ENCODE measurements at places on chromosomes 1 and 21.
A peak's percentile ranks its signal among the peaks of the same experiment; 100 is the strongest.

DNA sequence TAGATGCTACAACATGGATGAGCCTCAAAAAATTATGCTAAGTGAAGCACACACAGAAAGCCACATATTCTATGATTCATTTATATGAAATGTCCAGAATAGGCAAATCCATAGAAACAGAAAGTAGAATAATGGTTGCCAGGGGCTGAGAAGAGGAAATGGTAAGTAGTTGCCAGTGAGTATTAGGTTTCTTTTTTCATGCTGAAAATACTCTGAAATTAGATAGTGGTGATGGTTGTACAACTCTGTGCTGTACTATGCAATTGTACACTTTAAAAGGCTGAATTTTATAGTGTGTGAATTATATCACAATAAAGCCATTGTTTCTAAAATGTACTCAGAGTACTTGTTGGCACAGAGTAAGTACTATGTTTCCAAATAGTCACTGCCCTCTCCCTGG is 15.5 kb upstream of the GFI1 start:
- DNase-seq = no peak

GRCh38 chr1:145863282-145864018 is 4.6 kb upstream of the PIAS3 start:
- DNase-seq = no peak

GRCh38 chr1:114468047-114468446 is 43.0 kb downstream of the TRIM33 start:
- DNase-seq = no peak

GRCh38 chr1:170375082-170375723 is 156.8 kb upstream of the GORAB start:
- DNase-seq = no peak

GRCh38 chr1:117664314-117664713 is 58.5 kb downstream of the TENT5C start:
- peak; percentile 26 for DNase-seq

DNA sequence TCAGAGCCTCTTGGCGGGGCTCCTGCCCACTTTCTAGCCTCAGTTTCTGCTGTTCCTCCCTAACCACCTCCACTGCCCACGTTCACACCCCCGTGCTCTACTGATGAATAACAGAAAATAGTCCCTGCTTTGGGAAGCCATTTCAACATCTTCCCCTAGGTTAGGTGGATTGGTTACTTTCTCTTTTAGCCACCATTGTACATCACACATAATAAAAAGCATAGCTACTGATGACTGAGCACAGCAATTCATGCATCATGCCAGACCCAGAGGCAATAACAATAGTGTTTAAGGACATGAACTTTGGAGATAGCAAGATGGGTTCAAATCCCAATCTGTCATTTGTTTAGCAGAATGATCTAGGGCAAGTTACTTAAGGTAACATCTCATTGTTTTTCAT is 74.6 kb downstream of the COLGALT2 start:
- DNase-seq = no peak

DNA sequence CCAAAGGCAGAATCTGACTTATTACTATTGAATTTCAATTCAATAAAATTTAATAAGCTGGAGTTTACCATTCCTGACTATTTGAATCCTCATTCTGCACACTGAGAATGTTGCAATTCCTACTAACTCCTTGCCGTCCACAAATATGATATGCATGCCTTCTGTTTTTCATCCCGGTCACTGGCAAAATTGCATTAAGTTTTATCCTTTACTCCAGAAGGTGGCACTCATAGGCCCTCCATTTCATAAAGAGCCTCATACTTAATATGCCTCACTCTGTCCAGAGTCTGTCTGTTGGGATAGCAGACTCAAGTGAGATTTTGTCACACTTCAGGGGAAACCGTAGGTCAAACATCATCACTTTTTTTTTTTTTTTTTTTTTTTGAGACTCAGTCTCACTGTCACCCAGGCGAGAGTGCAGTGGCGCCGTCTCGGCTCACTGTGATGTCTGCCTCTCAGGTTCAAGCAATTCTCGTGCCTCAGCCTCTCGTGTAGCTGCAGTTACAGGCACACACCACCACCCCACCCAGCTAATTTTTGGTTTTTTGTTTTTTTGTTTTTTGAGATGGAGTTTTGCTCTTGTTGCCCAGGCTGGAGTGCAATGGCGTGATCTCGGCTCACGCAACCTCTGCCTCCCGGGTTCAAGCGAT is 27.3 kb downstream of the F11R start:
- DNase-seq = no peak

- DNase-seq = no peak
Measured at GRCh38 chr1:198161718-198162090, 4.9 kb downstream of the NEK7 start.

- DNase-seq = no peak
Measured at GRCh38 chr1:164614316-164614715, 55.3 kb downstream of the PBX1 start.

DNA sequence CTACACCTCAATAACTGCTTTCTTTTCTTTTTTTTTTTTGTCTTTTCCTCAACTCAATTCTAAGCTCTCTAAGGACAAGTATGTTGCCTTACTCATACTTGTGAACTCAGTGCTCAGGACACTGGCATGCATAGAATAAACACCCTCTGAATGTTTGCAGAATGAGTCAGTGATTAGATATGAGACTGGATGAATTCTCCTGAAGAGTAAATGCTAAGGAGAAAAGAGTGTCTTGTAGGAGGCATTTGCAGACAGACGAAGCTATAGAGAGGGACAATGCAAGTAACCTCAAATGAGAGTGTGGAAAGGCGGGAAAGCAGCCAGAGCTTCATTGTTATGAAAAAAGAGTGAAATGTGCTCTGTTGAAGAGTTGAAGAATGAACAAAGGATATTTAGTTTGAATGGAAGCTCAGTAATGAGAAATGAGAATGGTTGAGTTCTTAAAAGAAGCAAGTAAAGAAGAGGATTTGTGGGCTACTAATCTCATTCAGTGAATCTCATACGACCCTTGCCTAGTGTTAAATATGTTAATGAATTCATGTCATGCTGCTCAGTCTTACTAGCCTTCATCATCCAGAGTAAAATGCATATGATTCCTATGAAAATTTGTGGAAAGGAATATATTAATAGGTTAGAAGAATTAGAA is 166.1 kb upstream of the DPYD start:
- DNase-seq = no peak

DNA sequence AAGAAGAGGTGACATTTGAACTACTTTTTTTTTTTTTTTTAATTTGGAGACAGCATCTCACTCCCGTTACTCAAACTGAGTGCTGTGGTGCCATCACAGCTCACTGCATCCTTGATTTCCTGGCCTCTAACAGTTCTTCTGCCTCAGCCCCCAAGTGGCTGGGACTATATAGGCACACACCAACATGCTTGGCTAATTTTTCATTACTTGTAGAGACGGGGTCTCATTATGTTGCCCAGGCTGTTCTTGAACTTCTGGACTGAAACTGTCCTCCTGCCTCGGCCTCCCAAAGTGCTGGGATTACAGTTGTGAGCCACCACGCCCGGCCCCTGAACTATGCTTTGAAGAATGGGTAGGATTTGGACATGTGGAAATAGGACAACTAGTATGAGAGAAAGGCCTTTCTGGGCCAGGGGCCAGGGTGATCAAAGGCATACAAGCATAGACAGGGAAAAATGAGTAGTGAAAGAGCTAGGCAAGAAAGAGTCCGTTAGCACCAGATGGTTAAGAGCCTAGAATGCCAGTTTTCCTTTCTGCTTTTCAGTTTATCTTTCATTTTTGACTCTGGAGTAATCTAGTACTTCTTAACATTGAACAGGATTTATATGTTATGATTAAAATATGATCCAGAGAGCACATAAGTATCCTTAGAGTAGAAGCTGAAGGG is 6.3 kb downstream of the RABGAP1L start:
- no peak for DNase-seq

DNA sequence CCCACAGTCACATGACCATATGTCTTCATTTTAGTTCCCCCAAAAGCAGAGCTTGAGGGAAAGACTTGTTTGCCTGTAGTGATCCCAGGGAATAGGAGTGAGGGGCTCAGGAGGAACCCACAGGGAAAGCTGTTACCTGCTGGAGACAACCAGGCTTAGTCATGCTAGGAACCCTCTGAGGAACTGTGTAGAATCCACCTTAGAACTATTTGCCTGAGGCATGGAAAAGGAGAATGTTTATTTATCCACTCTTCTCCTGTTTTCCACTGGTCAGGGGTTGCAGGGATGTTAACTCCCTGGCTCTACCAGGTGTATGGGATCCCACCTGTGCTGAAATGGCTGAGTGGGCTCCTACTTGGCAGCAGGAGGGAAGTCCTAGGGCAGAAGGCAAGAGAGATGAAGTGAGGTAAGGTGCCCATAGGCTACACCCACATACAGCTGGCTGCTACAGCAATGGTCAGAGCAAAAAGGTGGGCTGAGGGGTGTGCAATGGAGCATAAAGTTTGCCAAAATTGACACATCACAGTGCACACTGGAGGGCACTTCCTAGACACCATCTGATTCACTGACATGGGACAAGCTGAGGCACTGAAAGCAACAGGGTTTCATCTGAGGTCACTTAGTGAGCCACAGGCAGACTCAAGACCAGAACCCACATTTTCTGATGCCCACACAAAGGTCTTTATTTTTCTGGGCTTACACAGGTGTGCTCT is 29.7 kb upstream of the CYP4B1 start:
- no peak for DNase-seq

GRCh38 chr1:54453509-54453908 is 47.3 kb upstream of the SSBP3 start:
- no peak for DNase-seq

All from activated CD4-positive, alpha-beta T cell treated with anti-CD3 and anti-CD28 coated beads, Interleukin-2, amount 50 U/mL, for 4 hours (primary cell).